Stimulated activated CD8-positive, alpha-beta memory T cell treated with anti-CD3 and anti-CD28 coated beads, Interleukin-15, amount 100 ng/mL, for 24 hours (primary cell): ENCODE measurements at places on chromosomes 11 and 22.

GRCh38 chr22:20245577-20246367 is 22.3 kb downstream of the RTN4R start:
- DNase-seq: no peak

- DNase-seq: no peak
Measured at GRCh38 chr22:30792456-30792855, 97.8 kb downstream of the OSBP2 start.

- no peak for DNase-seq
Measured at GRCh38 chr11:96162816-96163499, 180.0 kb downstream of the MAML2 start.

DNA sequence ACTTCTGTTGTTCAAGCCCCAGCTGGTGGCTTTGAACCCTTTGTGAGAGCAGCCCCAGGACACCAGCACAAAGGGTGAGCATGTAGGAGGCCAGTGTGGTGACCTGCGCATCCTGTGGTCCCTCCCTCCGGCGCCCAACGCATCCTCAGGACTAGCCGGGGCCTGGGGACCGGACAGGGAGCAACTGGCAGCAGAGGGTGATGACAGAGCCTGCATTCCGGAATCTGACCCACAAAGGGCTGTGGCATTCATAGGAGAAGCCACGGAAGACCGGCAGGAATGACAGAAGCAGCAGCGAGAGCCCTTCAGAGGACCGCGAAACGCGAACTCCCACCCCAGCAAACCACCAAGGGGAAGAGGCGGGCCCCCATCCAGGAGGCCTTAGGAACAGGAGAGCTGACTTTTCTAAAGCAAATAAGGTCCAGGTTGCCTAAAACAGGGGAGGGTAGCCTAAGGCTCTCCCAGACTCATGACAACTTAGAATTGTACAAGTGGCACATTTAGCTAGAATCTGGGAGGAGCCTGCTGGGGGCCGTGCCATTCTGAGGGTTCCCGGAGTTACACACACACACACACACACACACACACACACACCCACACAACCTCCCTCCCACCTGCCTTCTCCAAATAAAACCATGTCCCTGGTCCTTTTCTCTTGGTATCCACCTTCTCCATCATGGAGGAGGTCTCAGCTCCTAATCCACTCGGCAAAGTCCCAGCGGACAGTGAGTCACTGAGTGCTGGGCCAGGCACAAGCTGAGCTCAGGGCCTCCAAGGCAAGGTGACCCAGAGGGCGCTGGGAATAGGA is 232.7 kb downstream of the CTTN start:
- no peak for DNase-seq

DNA sequence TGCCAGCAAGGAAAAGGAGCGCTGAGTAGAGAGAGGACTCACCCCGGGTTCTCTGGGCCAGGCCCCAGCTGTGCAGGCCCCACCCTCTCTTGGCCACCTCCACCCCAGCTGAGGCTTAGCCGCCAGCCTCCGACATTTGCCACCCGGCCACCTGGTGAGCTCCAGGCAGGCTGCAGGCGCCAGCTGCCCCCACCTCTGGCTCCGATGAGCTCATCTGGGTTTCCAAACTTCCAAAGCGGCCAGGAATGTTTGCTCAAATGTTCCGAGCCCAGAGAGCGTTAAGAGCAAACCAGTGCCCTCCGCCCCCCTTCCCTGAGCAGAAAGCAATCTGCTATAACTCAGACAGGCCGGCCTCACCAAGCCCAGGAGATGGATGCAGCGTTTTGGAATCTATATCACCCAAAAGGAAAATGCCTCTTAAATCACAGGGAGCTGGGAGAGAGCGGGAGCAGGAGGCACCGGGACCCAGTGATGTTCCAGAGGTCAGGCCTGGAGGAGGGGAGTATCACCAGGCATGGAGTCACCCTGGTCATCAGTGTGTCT is 9.1 kb upstream of the MN1 start:
- no peak for DNase-seq

DNA sequence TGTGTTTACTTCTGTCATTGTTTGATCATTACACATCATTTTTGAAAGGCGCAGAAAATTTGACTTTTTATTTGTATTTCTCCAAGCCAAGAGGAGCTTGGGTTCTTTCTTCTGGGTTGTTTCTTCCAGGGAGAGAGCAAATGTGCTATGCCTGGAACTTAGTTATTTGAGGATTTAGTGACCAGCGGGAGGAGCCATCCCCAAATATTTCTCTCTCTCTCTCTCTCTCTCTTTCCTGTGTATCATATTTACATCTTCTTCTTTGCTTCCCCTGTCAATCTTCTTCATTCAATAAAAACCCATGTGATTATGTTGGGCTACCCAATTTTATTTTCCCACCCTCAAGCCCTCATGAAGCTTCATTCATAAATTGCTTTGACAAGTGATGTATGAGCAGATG is 534.5 kb downstream of the LRRC4C start:
- DNase-seq: no peak

DNA sequence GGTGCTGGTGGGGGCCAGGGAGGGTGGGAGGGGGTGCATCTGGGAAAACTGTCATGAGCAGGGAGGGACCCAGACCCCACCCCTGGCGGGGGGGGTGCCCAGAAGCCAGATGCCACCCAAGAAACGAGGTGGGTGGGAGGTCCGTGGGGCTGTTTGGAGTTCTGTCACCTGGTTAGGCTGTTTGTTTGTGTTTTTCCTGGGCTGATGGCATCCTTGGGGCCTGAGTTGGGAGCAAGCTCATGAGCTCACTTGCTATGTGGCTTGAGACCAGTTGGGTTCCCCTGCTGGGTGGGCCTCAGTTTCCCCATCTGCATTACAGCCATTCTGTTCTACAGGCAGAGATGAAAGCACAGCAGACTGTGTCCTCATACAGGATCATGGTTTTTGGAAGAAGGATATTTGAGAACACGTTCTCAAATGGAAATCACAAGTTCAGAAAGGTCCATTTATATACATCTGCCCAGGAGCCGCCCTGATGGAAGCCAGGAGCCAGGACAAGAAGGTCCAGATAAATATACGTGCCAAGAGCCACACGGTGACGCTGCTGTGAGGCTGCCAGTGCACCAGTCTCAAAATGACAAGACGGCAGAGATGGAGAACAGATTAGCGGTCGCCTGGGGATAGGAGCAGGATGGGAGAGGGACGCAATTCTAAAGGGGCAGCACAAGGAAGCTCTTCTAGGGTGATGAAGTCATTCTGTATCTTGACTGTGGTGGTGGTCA is 312.9 kb downstream of the MN1 start:
- no peak for DNase-seq

DNA sequence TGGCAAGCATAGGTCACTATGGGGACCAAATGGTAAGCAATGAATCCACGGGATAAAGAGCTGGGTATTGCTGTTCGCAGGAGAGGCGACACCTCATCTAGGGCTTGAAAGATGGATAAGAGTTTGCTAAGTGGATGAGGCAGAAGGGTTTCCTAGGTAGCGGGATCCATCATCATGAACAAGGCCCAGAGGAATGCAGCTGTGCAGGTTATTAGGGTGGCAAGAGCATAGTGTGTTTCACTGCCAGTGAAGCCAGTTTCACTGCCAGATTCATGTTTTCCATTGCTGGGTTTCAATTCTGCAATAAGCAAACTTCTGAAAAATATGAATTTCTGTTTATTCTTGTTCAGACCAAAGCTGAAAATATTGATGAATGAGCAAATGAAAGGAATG is 27.2 kb downstream of the WEE1 start:
- DNase-seq: no peak

- no peak for DNase-seq
Measured at GRCh38 chr11:119993722-119994121, 144.2 kb downstream of the TRIM29 start.
